ENCODE measurements at places on chromosomes 5 and 9.

GRCh38 chr9:35766997-35767396, 12.9 kb upstream of the MSMP start:
- no peak for DNase-seq

GRCh38 chr5:178557416-178557815, 32.8 kb downstream of the COL23A1 start:
- DNase-seq, result no peak

DNA sequence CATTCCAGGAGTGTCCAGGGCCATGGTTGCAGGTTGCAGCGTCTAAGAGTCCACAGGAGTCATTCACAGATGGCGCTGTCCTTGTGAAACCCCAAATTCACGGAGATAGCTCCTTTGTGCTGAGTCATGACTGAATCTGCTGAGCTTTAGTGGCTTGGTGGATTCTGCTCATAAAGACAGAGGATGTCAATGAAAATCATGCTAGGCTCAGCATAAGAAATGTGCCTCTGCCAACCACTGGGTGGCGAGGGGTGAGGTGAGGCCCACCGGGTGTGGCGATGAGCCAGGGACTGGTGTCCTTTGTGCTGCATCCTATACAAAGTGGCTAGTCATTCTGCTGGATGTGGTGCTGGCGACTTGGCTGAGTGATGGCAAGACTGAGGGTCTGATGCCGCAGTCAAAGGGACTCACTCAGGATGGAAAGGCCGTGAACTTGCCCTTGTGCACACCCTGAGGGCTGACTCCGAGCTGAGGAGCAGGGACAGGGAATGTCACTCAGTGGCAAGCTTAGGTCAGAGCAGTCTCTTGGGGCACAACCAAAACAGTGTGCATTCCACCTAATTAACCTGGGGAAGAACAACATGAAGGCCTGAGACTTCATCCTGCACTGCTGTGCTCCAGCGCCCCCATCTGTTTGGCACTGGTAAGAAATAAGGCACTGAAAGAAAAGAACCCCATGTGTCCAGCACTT, 71.5 kb downstream of the DAP start:
- no peak for DNase-seq

DNA sequence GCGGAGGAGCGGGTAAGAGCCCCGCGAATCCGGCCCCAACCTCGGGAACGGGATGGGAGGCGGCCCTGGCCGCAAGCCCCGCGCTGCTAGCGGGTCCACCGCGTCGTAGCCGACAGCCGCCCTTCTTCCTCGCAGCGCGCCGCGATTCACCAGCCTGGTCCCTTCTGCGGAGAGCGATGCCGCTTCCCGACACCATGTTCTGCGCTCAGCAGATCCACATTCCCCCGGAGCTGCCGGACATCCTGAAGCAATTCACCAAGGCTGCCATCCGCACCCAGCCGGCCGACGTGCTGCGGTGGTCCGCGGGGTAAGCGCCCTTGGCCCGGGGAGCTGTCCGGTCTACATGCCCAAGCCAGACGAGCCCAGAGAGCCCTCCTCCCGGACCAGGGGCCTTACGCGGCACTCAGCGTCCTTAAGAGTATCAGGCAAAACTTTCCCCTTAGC, 335 bp downstream of the ROPN1L start:
- DNase-seq, result no peak

- no peak for DNase-seq
Observed at GRCh38 chr5:88939300-88939699, 56.3 kb upstream of the MEF2C start.

DNA sequence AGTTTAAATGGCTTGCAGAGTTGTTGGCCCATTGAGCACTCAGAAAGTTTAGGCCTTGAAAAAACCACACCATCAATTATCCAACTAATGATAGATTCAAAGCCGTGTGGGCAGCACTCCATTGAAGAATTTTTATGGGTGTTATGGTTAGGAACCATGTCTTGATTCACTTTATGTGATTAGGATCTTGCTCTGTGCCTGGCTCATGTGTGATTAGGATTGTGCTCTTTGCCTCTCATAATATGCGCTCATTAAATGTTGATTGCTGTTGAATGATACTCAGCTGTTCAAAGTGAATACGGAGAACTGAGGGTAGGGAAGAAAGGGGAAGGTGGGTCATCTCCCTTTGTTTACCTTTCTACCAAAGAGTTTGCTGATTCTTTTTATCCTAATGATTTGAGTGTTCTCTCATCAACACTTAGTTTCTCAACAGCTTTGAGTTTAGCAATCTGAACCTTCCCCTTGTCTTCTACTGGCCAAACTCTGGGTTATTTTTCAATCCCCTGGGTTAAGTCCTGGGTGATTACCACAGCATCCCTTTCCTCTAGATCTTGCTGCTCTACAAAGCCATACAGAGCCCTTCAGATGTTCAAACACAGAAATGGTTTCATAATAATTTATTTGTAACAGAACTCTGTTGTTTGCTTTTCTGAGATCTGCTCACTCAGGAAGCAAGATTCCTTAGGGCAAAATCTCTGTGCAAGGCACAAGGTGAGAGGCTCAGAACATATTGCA, 668.8 kb upstream of the RGMB start:
- no peak for DNase-seq
